Stomach (tissue), 19 donors: ENCODE measurements at places on chromosomes 16 and 17. TPM values are rescaled to one million over a fixed set of nuclear protein-coding genes. Genes with fewer than 3 reads are reported as not detected.

- H3K4me3 ChIP-seq, result peak overlapping the region; percentile 60
- peaks cover 4% of the 10 kb centered on the region for H3K36me3 ChIP-seq
- H3K27ac ChIP-seq, result peak overlapping the region; percentile 98
- peaks cover 47% of the 10 kb centered on the region for H3K4me1 ChIP-seq
- peak; percentile 35 for DNase-seq
Observed at GRCh38 chr16:83952587-83952939, 477 bp upstream of the OSGIN1 start.

GRCh38 chr17:45277216-45277849, 15.4 kb upstream of the SPATA32 start:
- H3K27me3 ChIP-seq, result no peaks in the 10 kb centered on the region
- DNase-seq, result peak; percentile 97

GRCh38 chr16:17261197-17261858, 209.4 kb downstream of the XYLT1 start:
- no peaks in the 10 kb centered on the region for H3K36me3 ChIP-seq
- H3K27ac ChIP-seq, result no peak overlapping the region
- no peaks in the 10 kb centered on the region for H3K27me3 ChIP-seq
- H3K4me3 ChIP-seq, result no peak overlapping the region

DNA sequence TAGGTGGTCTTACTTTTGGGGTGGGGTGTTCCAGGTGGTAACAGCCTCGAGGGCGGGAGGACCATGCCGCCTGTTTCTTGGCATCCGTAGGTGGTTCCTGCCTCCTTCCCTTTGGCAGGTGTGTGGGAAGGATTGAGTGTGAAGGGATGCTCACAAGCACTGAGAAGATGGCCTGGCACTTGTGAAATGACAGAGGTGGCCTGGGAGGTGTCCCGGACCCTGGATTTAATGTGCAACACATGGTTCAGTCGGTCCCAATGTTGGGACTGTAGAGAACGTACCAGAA, 165.8 kb upstream of the FOXF1 start:
- no peak for DNase-seq
- peak overlapping the region; percentile 89 for H3K27ac ChIP-seq

DNA sequence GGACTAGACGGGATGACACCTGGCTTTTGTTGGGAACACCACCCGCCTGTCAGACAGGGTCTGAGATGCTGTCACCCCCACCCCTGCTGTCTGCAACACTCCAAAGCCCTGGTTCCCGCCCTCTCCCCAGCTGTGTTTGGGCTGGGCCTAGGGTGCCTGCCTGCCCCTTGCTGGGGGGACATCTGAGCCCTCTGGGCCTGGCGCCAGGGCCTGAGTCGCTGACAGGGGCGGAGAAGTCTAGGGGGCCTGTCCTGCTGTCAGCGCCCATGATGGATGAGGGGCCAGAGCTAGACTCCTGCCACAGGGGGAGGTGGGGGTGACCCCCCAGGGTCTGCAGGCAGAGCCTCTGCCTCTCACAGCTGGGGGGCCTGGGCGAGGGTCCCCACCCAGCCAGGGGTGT, 7.6 kb upstream of the PKMYT1 start:
- H3K4me1 ChIP-seq, result peaks cover 22% of the 10 kb centered on the region
- no peak overlapping the region for H3K27ac ChIP-seq

DNA sequence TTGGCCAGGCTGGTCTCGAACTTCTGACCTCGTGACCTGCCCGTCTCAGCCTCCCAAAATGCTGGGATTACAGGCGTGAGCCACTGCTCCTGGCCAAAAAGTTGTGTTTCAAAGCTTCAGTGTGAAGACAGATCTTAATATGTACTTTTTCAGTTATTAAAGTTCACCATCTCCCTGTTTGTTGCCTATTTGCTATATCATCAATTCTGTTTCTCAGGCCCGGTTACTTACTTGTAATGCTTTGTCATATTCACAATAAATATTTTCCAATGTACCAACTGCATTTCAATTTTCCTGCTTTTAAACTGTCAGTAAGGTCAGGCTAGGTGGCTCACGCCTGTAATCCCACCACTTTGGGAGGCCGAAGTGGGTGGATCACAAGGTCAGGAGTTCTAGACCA, 22.5 kb downstream of the FANCA start:
- no peaks in the 10 kb centered on the region for H3K27me3 ChIP-seq
- no peaks in the 10 kb centered on the region for H3K36me3 ChIP-seq
- H3K4me3 ChIP-seq, result no peak overlapping the region
- H3K4me1 ChIP-seq, result peaks cover 3% of the 10 kb centered on the region

DNA sequence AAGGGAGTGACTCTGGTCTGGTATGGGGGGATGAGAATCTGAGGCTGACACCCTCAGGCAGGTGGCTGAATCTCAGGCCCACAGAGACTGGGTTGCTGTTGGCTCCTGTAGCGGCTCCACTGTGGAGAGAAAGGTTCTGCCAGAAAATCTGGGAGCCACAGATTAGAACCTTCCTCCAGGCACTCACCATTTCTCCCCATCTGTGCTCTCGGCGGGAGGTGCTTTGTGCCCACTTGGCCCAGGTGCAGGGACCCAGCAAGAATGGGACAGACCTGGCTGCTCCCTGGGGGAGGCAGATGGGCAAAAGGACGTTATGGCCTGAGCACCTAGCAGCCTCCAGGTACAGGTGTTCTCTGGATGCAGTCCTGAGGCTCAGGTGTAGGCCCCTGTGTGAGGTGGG, 20.1 kb downstream of the RAB11FIP3 start:
- H3K27ac ChIP-seq, result no peak overlapping the region
- DNase-seq, result no peak
- no peaks in the 10 kb centered on the region for H3K27me3 ChIP-seq
- H3K4me1 ChIP-seq, result no peaks in the 10 kb centered on the region
- H3K4me3 ChIP-seq, result no peak overlapping the region
- H3K36me3 ChIP-seq, result no peaks in the 10 kb centered on the region

- no peak for DNase-seq
- no peak overlapping the region for H3K4me3 ChIP-seq
- H3K27ac ChIP-seq, result no peak overlapping the region
- H3K36me3 ChIP-seq, result no peaks in the 10 kb centered on the region
- H3K4me1 ChIP-seq, result peaks cover 6% of the 10 kb centered on the region
Observed at GRCh38 chr16:55061126-55061525, 130.5 kb downstream of the IRX5 start.

Gene ENPP7
- total RNA-seq, result not detected
